ENCODE measurements at places on chromosomes 5 and 9.

DNA sequence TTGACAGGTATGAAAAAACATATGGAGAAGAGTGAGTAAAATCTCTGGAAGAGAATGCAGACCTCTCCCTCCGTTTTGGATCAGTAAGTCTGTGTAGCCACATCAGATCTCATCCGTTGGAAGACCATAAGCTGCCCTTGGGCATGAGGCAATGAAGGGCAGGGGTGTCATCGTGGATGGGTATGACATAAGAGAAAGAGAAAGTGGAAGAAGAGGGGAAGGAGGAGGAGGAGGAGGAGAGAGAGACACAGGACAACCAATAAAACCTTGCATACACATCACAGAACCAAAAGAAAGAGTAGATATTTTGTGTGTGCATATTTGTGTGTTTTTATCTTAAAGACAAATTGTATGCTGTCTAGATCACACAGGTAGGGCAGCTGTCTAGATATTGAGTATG lies 50.7 kb downstream of the PRRC1 start:
- DNase-seq = no peak

DNA sequence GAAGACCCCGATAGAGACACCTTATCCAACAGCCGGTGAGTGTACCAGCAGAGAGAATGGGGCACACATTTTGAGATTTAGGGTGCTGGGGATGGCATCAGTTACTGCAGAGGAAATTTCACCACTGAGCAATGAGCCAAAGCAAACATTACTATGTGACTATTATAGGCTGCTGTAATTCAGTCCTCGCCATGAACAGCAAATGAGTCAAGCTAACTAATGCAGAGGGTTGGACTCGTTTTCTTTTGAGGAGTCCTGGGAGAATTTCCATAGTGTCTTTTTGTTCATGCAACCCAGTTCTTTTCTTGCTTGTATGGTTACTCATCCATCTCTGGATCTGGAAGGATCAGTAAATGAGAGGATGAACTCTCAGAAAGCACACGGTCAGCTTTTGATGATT lies 323.8 kb downstream of the PSAT1 start:
- no peak for DNase-seq

- DNase-seq = no peak
Measured at GRCh38 chr5:63959177-63959982, 2.9 kb downstream of the HTR1A start.

GRCh38 chr5:1325870-1326531 lies 18.9 kb downstream of the CLPTM1L start:
- DNase-seq = no peak

- DNase-seq = peak; percentile 52
Measured at GRCh38 chr5:132385326-132386105, 16.0 kb downstream of the SLC22A5 start.

- no peak for DNase-seq
Measured at GRCh38 chr9:22455181-22455580, 8.6 kb downstream of the DMRTA1 start.

DNA sequence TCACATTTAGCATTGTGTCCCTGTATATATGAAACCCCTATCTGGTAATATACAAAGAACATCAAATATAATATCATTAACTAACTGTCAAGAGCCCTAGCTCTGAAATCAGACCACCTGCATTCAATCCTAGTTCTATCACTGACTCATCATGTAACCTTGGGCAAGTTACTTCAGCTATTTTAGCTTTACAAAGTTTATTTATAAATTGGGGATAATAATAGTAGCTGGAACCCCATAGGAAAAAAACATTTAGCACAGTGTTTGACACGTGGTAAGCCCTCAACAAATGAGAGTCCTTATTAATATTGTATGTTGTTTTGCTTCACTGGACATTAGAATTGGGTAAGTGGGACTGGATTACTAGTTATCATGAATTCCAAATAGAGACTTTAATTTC lies 157.5 kb downstream of the EBF1 start:
- DNase-seq = no peak

GRCh38 chr9:85292261-85292660 lies 449.5 kb downstream of the AGTPBP1 start:
- DNase-seq = no peak
